ENCODE measurements at places on chromosomes 13 and 19.

GRCh38 chr13:32408296-32409000 is 19.5 kb downstream of the N4BP2L1 start:
- no peak for DNase-seq

- no peak for DNase-seq
Measured at GRCh38 chr13:22665506-22665905, 515.3 kb upstream of the SGCG start.

DNA sequence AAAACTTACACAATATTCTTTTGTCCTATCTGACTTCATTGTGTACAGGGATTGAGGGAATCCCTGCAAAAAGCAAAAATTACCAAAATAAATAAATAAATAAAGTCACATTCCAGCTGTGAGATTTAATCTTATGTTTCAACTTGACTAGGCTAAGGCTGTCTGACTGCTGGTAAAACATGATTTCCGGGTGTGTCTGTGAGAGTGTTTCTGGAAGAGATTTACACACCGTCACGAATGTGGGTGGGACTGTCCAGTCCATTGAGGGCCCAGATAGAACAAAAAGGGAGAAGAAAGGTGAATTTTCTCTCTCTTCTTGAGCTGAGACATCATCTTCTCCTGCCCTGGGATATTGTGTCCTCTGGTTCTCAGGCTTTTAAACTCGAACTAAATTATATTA is 166.1 kb downstream of the LIG4 start:
- DNase-seq: no peak

DNA sequence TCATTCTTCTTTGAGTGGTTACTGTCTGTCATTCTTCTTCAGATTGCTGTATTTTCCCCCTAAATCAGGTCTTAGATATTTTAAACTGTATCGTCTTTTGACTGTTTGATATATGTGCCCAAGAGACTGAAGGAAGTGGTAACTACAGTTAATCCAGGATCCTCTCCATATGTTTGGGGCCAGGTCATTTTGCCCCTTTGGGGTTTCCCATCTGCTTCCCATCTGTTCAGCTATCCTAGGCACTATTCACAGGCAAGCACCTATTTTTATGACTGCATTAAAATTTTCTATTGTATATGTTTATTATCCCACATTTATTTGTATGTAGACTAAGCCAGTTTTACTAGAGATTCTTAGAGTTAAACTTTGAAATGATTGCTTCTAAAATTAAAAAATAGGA is 244.2 kb downstream of the PCCA start:
- no peak for DNase-seq

- no peak for DNase-seq
Measured at GRCh38 chr19:920051-920864, 3.1 kb downstream of the KISS1R start.

DNA sequence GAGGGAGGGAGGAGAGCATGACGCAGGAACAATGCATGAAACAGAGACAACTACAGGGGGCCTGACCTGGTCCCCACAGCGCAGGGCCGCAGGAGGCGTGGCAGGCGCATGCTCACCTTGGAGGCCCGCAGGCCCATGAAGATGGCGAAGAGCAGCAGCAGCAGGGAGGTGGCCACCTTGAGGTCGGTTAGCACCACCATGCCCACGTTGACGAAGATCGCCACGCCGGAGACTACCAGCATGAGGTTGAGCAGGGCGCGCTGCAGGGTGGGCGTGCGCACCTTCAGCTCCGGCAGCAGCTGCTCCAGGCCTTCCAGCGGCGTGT is 17.0 kb downstream of the EMP3 start:
- no peak for DNase-seq

DNA sequence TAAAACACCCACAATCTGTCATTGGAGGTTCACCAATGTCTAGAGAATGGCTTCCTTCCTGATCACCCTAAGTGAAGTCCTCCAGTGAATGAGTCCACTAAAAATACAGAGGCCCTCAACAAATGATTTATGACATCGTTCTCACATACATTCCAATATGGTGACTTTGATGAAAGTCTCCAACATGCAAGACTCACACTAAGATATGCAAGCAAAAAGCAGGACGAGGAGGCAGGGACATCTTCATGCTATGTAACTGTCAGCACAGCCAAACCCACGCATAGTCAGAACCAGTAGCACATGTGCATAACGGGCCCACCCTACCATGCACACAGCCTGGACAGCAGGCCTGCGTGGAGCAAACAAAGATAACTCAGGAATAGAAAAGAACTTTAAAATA is 16.6 kb upstream of the LSM14A start:
- no peak for DNase-seq

- no peak for DNase-seq
Measured at GRCh38 chr13:89082623-89083022, 1411.5 kb downstream of the SLITRK5 start.

DNA sequence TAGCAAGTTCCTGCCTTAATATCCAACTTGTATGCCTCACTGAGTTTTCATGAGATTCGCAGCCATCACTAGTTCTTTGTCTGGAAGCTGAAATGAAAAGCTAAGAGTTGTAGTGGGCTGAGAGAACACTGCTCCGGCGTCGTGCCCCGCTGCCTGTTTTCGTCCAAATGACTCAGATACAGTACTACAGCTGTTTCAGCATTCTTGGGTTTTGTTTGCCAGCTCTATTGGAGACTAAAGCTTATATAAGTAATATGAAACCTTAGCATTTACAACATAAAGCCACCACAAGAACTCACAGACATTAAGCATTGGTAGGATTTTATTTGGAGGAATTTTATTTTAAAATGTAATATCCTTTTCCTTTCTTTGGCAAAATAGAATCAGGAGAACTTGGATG is 299.7 kb downstream of the DLEU7 start:
- peak; percentile 86 for DNase-seq

DNA sequence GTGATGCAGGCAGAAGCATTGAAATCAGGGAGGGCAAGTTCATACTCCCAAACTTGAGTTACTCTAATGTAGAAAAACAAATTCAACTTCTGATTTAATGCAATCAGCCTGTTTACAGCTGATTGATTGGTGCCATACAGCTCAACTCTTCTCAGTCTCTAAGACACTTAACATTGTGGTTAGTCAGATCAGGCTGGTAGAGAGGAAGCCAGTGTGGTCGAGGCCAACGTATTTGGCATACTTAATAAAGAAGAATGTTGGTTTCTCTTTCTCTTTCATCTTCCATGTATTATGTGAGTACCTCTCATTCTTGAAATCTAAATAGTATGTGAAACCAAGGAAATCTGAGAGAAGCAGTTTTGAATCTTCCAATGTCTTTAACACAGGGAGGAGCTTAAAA is 255.0 kb upstream of the SLITRK1 start:
- no peak for DNase-seq

GRCh38 chr13:30520571-30520970 is 54.8 kb upstream of the HMGB1 start:
- DNase-seq: peak; percentile 7

- peak; percentile 82 for DNase-seq
Measured at GRCh38 chr13:74575729-74576125, 441.5 kb upstream of the KLF12 start.

- DNase-seq: no peak
Measured at GRCh38 chr19:47994209-47994802, at the start of gene ELSPBP1. Gene ELSPBP1 (plus strand): TSS chr19:47994632. CDS start chr19:48008668, 14,036 bp downstream.
